ENCODE measurements at places on chromosomes 6 and 20.

DNA sequence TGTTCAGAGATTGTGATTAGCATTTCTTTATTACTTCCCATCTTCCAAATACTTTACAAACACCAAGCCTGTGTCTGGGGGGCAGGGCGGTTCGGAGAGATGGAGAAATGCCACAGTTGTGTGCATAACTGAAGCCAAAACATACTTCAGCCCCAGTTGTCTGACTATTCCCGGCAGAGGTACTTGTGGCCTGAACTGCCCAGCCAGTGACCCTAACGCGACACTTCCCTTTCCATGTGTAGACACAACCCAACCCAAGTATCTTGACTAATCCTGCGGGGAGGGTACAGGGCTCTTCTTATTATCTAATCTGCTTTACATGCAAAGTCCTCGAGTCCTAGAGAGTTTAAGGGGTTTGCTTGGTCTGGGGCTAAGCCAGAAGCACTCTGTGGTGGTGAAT lies 46.2 kb downstream of the ISM1 start:
- no peak for DNase-seq

DNA sequence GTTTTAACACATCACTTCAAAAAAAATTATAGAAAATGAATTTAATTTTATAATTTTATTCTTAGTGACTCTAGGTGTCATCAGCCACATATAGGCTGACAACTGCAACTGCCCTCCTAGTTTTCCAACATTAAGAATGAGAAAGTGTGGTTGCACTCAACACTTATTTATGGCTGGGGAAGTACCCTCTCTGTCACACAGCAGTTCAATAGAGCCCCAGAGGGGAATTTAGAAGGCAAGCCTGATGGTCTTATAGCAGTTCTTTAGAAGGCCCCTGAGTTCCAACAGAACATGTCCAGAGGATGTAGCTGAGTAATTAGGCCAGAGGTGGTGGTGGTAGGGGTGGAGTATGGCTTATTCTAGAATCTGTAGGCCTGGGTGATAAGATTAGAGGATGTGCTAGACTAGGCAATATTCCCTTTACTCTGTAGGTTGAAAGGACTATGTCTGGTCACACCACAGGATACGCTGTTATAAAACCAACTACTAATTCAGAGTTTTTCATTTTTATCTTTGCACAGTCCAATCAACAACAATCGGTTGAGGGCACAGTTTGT lies 226.5 kb upstream of the CITED2 start:
- peak; percentile 27 for DNase-seq

- DNase-seq, result no peak
Observed at GRCh38 chr20:55540486-55540885, 464.8 kb downstream of the CBLN4 start.

- DNase-seq, result peak; percentile 53
Observed at GRCh38 chr20:45138561-45139300, 14.5 kb upstream of the WFDC12 start.

- no peak for DNase-seq
Observed at GRCh38 chr6:93848031-93848742, 428.8 kb upstream of the EPHA7 start.

DNA sequence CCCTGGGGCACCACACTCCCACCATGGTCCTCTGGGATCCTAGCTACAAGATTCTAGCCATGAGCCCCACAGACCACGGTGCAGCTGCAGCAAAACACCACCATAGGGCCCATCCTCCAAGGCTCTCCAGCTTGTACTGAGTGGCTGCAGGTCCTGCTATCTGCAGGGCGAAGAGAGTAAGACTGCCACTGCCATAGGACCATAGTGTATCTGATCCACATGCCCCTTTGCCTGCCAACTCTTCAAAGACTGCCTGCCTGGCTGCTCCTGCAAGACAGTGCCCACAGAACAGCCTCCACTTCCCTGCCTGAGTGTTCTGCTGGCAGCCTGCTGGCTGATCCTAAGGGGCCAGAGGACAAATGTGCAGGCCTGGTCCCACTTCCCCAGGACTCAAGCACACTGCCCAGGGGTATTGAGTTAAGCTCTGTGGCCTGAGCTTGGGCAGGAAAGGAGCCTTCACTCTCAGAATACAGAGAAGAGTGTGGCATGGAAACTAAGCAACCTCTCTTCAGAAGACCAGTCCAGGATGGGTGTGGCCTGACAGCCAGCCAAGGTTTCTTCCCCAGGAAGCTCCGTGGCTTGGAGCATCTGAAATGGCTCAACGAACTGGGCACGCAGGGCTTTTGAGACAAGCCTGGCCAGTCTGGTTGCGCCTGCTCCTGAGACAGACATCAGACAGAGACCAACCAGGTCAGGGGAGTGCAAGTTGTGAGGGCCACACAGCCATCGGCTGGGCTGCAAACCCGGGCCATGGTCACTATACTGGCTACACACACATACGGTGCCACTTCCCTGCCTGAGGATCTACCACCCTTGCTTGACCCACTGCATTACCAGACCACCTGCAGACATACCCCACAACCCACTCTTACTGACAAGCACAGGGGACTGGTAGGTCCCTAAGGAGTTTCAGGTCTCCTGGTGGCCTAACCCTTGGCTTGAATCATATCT lies 54.5 kb downstream of the RNGTT start:
- no peak for DNase-seq

- DNase-seq, result no peak
Observed at GRCh38 chr20:62702895-62703852, 5.5 kb upstream of the NTSR1 start.

- no peak for DNase-seq
Observed at GRCh38 chr6:41840326-41840725, 52.8 kb downstream of the TOMM6 start.

DNA sequence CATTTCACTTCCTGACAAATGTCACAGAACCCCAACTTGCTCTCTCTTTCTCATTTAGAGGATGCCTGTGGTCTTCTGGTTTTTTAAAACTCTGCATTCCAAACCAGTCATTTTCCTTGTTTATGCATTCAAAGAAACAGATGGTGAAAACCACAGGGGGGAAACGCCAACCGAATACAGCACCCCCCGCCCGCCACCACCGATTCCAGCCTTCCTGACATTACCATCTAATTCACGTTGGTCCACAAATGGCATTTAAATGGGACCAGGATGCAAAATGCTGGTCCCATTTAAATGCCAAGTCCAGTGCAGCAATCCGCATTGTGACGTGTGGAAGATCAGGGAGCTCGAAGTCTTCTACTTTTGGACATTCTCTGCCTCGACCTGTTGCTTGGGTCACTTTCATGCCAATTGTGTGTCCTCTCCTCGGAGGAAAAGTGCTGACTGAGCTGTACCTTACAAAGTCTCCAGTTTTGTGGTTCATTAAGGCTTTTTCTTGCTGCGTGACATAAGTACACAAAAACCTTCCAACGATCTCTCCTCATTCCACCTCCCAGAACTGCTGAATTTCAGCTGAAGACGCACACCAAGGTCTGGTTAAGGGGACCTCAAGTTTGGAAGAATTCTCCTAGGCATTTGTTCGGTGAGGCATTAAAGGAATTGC lies 35.8 kb downstream of the NEDD9 start:
- DNase-seq, result no peak

- DNase-seq, result no peak
Observed at GRCh38 chr6:6968357-6968730, 139.4 kb upstream of the RREB1 start.

DNA sequence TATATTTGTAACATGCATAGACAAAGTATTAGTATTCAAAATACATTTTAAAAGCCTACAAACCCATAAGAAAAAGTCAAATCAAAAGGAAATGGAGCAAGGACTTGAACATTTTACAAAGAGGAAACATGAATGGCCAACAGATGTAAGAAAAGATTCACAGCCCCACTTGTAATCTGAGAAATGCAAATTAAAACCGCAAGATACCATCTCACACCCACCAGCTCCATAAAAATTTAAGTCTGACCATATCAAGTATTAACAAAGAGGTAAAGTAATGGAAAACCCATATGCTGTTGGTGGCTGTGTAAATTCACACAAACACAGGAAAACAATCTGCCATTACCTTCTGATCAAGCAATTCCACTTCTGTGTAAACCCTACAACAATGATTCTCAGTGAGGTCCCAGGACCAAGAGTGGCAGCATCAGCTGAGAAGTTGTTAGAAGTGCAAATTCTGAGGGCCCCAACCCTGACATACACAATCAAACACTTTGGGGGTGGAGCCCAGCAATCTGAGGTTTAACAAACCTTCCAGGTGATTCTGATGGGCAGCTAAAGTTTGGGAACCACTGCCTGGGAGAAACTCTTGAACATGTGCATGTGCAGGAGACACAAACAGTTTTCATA lies 30.9 kb downstream of the BCL2L1 start:
- DNase-seq, result no peak

- no peak for DNase-seq
Observed at GRCh38 chr6:46538800-46539480, 47.7 kb upstream of the RCAN2 start.

DNA sequence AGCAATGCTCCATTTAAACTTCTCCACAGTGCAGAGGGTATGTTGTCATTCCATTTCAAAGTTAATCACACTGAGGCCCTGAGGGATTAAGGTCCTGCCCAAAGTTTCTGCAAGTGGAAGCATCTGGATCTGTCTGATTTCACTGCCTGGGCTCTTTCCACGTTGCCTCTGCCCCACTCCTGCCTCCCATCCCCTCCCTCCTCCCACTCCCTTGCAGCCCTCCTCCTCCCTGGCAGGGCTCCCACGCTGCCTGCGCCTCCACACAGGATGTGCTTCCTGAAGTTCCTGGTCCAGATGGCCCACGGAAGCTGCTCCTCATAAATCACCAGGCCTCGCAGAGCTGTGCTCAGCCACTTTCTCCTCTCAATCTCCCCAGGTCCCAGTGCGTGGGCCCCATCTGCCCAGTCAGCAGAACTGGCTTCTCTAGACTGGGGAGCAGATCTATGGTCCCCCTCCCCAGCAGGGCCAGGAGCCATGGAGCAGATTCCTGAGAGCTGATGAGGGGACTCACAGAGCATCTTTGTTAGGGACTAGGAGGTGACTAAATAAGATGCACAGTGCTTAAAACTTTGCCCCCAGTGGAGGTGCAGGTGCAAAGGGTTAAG lies 65.4 kb upstream of the MAFB start:
- DNase-seq, result no peak

DNA sequence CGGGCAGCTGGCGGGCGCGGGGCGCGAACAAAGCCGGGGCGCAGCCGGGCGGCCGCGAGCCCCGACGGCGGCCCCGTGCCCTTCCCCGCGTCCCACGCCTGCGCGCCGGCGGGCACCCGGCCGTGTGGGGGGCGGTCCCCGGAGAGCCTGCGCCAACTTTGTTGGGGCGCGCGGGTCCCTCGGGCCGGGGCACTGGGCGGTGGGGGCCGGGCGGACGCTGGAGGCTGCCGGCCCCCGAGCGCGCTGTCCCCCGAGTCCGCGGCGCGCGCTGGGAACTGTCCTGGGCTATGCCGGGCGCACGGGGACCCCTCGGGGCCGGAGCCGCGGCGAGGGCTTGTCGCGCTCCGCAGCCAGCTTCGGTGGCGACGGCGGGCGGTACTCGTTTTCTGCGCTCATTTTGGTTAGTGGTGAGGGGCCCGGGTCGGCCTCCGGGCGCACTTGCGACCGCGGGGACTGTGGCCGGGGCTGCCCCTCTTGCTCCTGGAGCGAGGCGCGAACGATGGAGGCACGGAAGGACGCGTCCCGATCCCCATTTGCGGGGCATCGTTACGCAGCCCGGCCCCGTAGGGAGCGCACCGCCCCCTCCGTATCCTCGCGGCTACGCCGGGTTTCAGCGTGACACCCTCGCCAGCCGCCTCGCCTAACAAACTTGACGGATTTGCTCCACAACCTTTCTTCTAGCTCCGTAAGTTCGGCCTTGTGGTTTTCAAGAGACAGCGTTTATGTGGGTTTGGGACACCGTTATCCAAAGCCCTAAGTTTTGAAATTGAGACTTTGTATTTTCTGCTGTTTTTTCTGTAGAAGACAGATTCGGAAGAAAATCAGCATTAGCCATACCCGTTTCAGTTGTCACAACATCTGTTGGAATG lies 622 bp downstream of the SS18L1 start:
- DNase-seq, result peak; percentile 69

DNA sequence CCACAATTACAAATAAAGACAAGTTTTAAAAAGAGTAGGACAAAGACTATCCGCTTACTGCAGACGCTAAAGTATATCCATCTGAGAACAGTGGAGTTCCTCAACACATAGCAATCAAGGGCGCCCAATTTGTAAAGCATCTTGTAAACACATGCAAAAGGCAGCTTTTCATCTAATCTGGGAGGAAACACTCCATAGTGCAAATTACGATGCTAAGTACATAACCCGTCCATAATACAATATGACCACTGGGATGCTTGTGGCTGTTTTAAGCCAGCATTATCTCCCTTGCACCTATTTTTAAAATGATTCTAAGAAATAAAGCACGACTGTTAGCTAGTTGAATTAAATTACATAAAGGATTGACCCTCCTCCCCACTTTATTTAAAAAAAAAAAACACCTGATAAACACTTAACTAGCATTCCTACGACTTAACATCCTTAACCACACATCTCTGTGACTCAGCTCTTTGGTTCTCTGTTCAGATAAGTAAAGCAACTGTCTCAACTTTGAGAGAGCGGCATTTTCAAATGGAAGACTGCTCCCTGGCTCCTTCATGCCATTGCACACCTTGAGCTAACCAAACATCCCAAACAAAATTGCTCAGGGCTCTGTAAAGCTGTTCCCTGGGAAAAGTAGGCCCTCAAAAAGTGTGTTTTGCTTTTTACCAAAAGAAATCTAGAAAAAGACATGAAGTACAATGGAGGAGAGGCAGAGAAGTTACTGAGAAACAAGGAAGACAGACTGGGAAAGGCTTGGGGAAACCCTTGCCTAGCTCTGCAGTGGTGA lies 14.2 kb downstream of the SLC22A23 start:
- DNase-seq, result no peak

- DNase-seq, result no peak
Observed at GRCh38 chr20:44834693-44835092, 24.3 kb upstream of the RIMS4 start.

DNA sequence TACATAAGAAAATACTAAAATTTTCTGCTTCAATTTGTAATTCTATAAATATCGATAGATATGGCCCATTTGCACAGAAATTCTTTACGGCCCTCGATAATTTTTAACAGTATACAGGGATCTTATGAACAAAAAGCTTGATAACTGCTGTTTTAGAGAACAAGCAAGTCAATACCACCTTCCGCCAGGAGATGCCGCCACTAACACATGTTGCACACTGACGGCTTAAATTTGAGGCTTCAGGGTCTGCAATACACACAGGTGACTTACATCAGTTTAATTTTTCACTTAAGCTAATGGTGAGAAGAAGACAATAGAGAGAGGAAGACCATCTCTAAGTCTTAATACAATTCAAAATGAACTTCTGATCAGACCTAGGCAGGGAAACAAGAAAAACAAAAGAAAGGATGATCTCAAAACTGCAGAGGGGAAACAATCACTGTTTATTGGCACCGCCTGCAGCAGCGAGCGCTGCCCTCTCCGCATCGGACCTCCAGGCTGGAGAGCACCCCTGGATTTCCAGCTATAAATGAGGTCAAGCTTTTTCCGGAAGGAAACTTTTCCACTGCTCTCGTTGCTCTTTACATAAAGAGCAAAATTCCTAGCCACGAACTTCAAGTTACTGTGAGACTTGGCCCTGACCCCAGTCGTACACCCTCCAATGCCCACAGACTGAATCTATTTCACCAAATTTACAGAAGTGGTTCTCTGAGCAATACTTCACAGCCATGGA lies 53.9 kb downstream of the OTOR start:
- DNase-seq, result no peak
